AG20443 (cell line): ENCODE measurements at places on chromosomes 1 and 21.
A peak's percentile ranks its signal among the peaks of the same experiment; 100 is the strongest.

DNA sequence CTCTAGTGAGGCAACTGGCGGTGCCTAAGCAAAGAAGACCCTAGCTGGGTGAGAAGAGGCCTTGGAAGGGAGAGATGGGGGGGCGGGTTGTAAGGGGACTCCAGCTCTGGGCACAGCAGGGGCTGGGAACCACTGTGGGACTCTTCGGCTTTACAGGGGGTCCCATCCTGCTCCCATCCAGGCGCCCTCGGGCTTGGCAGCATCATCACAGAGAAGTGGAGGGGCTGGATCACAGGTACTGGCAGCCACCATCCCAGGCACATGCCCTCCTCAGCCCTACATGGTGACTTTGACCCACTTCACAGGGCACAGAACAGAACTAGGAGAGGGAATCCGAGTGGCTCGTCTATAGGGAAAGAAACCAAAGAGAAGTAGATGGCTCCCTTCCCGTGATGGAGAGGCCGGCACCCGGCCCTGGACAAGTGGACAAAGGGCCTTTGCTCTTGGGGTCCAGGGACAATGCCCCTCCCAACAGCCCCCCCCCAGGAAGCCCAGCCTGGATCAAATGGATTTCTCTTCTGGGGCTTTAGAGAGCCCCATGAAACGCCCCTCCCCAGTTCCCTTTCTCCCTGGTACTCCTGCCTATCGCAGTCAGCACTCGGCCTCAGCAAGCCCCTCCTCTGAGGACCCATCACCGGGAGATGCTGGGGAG lies 54.0 kb upstream of the ECE1 start:
- DNase-seq = no peak

- DNase-seq = no peak
Observed at GRCh38 chr1:21670956-21671902, 2.1 kb upstream of the RAP1GAP start.

- DNase-seq = peak; percentile 65
Observed at GRCh38 chr1:209411491-209411929, 172.0 kb upstream of the CAMK1G start.

DNA sequence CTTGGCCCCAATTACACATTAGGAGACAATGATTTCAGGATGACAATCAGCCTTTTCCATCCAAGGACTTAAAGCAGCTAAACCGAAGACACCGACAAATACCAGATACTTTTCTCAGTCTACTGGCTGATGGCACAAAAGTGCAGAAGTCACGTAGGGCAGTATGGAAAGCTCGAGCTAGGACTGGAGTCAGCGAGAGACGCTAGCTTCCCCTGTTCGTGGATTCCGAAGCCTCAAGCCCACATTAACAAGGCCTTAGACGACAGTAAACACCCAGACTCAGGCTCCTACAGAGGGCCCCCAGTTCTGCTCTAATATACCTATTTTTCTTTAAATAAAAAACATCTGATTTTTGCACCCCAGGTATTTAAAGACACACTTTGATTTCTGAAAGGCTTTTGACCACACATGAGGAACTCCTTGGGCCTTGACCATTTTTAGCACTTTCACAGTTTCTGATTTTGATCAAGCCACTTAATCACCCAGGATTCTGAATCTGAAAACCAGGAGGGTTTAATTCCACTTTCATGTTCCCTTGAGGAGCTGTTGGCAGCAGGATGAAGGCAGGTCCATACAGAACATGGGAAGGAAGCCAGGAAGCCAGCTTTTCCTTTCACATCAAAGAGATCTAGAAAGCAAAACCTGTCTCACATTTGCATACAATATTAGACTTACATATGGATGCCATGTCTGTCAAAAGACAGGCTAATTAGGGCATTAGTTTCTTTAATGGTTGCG lies 204.1 kb downstream of the GABPA start:
- DNase-seq = no peak

- DNase-seq = no peak
Observed at GRCh38 chr1:86546787-86547221, at the start of gene CLCA4. Gene CLCA4 (plus strand): TSS chr1:86547078. CDS start chr1:86547120, 42 bp downstream.

DNA sequence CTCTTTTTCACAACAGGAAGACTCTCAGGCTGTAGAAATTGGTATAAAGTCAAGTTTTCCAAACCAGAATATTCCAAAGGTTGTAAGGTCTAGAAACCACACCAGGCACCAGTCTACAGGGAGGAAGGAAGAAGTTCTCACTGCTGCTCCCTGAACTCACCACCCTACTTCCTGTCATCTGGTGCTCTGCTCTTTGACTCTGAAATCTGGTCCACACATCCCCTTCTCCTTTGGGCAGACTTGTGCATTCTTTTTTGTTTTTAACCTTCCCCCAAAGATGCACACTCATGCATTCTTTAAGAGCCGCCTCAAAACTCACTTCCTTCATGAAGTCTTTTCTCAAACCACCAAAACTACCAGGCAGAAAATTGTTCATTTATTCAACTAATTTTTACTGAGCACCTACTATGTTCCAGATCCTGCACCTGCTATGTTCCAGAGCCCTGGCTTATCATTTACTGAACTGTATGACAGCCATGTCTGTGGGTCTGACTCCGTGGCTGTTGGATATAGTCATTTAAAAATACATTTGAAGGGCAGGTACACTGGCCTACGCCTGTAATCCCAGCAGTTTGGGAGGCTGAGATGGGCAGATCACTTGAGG lies 30.1 kb upstream of the EPS15 start:
- no peak for DNase-seq

DNA sequence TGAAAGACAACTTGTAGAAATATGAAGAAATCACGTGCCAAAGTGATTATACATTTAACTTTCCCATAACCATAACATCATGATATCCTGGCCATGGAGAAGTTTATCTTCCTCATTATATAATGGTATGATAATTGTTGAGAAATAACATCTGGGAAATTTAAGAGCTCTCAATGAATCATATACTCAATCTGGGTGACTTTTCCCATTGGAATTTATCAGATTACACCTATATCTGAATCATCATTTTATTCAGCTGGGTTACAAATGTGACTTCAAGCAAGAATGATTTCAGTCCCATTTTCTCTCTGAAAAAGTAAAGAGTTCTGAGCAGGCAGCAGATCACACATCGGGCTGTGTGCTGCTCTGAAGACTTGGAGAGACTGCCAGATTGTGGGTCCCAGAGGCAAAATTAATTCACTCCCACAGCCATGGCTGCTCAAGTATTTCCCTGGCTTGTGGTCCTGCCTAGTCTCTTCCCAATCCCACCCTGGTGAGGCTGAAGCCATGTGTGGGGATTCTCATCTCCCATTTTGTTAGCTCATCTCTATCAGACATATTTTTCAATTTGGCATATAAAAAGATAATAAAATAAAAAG lies 278.0 kb downstream of the MRPL39 start:
- DNase-seq = peak; percentile 61

- no peak for DNase-seq
Observed at GRCh38 chr1:205536759-205537361, 32.4 kb downstream of the CDK18 start.

DNA sequence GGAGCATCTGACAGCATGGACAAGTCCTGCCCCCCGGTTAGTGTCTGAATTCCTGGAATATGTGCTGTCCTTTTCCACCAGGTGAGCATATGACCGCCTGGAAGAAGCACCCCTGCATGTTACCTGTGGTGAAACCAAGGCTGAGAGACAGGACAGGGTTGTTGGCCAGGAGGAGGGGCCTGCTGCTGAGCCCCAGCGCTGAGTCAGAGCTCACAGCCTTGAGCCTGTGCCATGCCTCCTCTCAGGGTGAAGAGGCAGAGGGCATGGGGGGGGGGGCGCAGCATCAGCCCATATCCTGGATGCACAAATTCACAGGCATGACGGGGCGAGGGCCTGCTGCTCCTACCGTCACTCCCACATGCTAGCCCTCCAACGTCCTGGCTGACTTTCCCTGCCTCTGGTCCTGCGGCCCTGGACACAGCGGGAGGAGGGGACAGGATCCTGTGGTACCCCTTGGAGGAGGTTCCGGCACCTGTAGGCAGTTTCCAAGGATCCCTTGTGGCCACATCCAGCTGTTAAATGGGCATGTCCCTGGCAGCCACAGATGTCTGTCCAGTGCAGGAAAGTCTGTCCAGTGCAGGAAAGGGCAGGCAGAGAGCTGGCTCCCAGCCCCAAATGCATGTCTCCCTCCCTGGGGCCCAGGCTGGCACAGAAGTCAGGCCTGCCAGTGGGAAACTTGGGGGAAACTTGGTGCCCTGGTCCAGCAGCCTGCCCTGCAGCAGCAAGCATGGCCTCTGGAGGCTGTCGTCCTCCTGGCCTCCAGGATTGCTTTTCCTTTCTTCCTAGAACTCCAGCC lies 23.9 kb downstream of the TTC34 start:
- DNase-seq = peak; percentile 7

- no peak for DNase-seq
Observed at GRCh38 chr1:201320168-201320788, 37.0 kb downstream of the PKP1 start.

DNA sequence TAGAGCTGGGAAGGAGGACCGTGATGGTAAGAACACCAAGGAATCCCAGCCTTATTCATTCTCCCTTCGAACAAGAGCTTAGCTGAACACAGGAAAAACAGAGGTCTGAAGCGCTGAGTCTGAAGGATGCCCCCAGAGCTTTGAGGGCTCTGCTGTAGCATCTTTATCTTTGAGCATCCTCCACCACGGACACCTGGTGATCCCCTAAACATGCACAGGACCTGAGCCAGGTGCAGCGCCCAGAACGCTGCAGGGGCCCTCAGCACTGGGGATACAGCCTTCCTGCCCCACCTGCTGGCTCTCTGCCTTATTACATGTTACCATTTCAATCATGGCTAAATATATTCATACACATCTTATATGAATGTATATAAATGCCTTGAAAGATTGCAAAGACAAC lies 7.7 kb upstream of the GPATCH4 start:
- no peak for DNase-seq

- no peak for DNase-seq
Observed at GRCh38 chr1:205319081-205320018, 2.2 kb downstream of the NUAK2 start.

- no peak for DNase-seq
Observed at GRCh38 chr1:27345272-27345671, 3.5 kb downstream of the SYTL1 start.

DNA sequence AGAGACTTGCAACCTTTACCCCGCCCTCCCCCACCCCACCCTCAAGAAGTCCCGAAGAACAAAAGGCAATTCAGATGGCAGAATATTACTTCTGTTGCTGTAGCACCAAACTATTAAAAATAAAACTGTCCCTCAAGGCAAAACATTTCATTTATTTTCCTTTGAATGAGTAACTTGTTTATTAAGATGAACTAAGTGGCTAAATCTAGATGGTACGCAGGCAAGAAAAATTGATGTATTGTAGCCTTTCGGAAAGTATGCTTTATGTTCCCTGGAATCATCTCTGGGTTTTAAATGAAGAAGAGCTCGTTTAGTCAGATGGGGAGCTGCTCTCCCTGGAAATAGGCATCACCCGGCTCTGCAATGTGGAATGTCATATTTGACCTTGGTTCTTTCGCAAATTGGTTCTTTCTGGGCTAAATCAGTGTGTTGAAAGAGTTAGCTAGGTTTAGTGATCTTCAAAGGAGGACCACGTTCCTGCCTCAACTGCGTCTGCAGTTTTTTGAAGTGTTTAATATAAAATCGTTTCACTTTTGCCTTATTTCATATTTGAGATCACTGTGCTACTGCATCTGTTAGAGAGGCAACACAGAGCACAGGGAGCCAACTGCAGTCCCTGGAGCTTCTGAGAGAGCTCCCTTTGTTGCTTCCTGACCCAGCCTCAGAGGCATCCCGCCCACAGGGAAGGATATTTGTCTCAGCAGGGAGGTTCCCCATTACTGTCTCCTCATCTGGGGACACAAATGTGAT lies 61.8 kb downstream of the KIF26B start:
- no peak for DNase-seq

DNA sequence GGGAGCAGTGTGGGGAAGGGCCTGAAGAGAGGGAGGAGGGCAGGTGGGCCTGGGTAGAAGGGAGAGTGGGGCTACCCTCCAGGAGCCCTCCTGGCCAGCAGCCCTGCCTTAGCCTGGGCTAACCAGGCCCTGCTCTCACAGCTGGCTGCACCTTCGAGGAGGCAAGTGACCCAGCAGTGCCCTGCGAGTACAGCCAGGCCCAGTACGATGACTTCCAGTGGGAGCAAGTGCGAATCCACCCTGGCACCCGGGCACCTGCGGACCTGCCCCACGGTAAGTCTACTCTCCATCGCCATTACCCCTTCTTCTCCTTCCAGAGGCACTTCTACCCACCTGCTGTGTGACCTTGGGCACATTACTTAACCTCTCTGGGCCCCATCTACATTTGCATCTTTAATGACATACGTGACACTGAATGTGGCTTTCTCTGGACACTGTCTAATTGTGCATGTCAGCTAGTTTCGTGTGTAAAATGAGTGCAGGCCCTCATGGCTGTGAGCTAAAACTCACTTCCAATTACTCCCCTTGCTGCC lies 18.9 kb downstream of the PTPRU start:
- DNase-seq = no peak

DNA sequence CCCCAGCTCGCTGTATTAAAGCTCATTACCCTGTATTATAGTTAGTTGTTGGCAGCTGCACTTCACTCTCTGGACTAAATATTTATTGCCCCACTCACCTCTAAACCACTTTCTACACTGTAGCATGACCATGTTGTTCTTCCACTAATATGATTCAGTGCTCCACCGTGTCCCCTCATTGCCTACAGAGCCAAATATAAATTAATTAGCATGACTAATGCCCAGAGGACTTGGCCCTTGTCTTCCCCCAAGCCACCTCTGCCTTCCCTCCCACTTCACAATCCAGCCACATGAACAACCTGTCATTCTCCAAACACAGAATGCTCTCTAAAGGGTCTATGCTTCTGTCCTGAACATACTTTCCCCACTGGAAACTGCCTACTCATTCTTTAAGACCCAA lies 276.5 kb downstream of the PLPP3 start:
- DNase-seq = no peak

DNA sequence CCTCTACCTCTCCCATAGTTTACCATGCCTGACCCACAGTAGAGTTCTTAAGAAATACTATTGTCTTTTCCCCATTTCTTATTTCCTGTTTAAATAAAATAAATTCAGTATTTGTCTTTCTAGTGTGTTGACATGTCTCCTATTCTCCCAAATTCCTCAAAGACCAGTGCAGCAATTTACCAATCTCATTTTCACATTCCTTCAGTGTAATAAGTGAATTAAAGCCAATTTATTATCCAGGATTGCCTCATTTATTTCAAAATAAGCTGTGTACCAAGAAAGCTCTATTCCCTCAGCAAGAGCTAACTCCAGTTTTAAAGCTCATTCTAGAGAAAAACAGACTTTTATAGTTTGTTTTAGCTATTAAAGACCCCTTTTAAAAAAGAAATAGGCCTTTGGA lies 49.9 kb downstream of the DISC1 start:
- DNase-seq = peak; percentile 47

DNA sequence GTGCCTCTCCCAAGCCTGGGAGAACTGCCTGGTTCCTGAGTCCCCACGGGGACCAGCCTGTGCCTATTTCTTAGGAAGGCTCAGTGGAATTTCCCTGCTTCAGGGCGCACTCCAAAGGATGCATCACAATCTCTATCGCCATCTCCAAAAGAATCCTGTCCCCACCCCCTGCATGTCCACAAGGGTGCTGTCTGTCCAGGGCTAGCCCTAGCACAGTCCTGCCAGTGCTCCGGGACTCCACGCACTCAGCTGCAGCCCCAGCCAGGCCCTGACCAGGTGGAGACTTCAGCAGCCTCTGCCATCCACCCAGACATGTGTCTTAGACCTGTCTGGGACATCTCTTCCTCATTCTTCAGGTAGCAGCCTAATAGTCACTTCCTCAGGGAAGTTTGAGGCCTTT lies 199.7 kb downstream of the GRIK3 start:
- no peak for DNase-seq
